ENCODE measurements at places on chromosomes 11 and 22. TPM values are rescaled to one million over a fixed set of nuclear protein-coding genes. Genes with fewer than 3 reads are reported as not detected.

The MS4A14 gene
- total RNA-seq = not detected

DNA sequence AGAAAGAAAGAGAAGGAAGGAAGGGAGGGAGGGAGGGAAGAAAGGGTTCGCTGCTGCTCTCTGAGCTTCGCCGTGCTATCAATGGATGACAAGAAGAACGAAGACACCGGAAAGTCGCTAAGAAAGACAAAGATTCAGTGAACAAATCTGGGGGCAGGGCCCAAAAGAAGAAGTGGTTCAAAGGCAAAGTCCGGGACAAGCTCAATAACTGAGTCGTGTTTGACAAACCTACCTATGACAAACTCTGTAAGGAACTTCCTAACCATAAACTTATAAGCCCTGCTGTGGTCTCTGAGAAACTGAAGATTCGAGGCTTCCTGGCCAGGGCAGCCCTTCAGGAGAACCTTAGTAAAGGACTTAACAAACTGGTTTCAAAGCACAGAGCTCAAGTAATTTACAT is 2.9 kb upstream of the TTLL1 start:
- no peak for DNase-seq

DNA sequence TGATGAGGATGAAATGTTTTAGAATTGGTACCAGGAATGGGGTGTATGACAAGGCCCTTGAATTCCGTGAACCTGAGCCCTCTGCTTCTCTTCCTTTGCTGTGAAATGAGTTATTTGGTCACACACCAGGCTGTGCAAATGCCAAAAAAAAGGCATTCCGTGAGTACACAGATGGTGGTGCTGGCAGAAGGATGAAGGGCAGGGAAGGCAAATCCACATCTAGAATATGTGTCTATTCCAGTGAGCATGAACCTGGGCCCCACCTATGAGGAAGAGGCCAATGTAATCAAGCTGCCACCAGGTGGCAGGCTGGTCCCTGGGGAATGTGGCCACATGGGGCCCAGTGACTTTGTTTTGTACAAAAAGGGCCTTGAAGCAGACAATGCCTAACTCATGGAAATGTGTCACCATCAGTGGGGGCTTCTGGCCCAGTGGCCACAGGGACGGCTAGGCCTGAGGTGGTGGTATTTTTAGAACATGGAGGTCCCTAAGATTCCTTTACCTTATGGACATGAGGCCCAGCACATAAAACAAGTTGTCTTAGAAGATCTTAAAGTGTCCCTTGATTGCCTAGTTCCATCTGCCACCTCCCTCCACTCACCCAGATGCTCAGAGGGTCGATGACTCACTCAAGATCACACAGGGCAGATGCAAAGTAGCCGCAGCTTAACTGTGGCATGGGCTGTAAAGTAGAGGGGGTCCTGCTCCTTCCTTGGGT is 3.9 kb upstream of the RNF215 start:
- peak; percentile 20 for DNase-seq

GRCh38 chr11:116707746-116708145 is 65.0 kb downstream of the BUD13 start:
- DNase-seq = no peak

DNA sequence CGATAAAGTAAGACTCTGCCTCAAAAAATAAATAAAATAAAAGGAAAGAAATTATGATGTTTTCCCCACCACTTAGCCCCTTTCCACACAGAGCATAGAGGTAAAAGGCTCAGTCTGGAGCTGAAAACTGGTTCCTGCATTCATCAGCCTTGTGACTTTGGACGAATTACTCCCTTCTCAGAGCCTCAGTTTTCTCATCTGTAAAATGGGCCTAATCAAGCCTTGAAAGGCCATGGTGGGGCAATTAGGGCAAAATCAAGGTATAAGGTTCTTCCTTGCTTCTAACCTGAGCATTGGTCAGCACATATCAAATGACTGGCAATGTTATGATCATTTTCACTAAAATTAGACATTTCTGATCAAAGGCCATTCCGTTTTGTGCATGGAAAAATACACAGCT is 417.7 kb downstream of the MN1 start:
- no peak for DNase-seq

DNA sequence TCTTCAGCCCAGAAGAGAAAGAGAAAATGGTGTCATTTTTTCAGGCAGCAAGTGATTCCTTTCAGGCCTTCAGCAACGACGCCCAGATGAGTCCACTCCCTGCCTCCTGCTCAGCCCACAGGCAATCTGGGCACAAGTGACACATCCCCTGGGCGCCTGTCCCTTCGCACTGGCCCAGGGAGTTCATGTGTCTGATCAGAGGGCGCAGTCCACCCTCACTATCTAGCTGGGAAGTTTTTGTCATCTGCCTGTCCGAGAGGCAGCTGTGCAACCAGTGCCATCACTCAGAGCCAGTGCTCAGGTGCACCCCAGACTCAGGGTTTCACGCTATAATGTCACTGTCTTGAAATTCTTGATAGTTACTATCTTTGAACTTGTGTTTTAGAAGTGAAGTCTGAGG is 1.4 kb upstream of the KCNQ1OT1 start:
- no peak for DNase-seq

Measured in progenitor cell of endocrine pancreas (in vitro differentiated cells).